ENCODE measurements at places on chromosomes 3 and 15.

DNA sequence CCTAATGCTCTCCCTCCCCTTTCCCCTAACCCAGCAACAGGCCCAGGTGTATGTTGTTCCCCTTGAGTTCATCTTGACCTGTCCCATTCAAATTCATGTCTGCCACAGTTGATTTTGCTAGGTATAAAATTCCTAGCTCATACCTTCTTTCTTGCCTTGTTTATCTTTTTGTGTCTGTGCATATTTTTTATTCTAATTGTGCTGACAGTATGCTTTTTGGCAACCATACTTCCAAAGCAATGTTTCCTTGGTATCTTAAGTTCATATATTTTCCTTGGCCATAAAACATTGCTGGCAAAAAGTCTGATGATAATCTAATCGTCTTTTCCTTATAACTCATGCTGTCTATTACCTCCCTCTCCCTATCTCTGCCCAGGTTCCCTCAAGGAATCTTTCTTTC lies 15.5 kb downstream of the LNP1 start:
- DNase-seq = no peak

DNA sequence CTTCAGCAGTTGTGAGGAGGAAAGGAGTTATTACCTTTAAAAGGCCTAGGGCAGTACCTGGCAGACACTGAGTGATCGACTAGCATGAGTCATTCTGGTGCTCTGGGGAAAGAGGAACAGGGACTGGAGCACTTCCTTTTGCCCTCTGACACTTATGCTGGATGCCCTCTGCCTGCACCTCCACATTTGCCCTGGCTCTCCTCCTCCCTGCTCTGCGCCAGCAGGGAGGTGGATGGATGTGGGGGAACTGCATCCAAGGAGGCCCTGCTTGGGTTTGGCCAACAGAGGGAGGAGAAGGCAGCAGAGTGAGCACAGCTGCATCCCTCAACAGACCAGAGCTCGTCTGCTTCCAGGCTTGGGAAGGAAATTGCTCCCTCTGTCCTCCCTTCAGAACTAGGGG lies 75.0 kb downstream of the SEMA5B start:
- DNase-seq = no peak

DNA sequence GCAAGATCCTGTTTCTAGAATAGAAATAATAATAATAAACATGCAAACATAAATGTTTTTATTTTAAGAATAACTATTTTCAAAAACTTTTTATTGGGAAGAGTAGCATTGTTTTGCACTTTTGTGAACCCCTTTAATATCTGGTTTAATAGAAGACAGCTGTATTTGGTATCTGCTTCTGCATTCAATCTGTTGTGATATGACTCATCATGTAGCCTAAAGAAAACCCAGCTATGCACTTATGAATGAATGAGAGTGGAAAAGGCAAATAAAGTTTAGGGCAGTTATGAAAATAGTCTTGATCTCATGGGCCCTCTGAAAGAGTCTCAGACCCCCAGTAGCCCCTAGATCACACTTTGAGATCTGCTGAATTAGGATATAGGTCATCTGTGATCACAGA lies 100.4 kb upstream of the PPP2R3A start:
- DNase-seq = no peak

DNA sequence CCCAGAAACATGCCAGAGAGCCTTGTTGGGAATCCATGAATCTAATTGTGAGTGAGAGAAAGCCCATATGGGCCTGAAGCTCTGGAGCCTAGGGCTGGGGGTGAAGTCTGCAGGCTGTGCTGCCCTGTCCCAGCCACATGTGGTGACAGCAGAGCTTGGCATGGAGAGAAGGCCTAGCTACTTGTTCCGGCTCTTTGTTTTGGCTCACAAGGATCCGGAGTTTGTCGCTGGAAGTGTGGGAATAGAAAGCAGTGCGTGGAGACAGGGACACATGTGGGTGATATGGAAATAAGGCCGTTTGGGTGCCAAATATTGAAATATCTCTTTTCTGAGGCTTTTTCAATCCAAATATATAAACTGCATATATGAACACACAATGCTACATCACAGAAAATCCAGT lies 78.2 kb downstream of the CLSTN2 start:
- DNase-seq = no peak

- DNase-seq = no peak
These were observed 123.1 kb downstream of the CHCHD6 start for GRCh38 chr3:126827121-126827520.

GRCh38 chr3:49689046-49689907 lies at the start of the genes MST1 and RNF123:
Gene MST1, minus strand, starts transcription at chr3:49689474. Its CDS starts 783 bp downstream, at chr3:49688691.
Gene RNF123, plus strand, starts transcription at chr3:49689557. Its CDS starts 1,609 bp downstream, at chr3:49691166.
- DNase-seq = peak; percentile 93

DNA sequence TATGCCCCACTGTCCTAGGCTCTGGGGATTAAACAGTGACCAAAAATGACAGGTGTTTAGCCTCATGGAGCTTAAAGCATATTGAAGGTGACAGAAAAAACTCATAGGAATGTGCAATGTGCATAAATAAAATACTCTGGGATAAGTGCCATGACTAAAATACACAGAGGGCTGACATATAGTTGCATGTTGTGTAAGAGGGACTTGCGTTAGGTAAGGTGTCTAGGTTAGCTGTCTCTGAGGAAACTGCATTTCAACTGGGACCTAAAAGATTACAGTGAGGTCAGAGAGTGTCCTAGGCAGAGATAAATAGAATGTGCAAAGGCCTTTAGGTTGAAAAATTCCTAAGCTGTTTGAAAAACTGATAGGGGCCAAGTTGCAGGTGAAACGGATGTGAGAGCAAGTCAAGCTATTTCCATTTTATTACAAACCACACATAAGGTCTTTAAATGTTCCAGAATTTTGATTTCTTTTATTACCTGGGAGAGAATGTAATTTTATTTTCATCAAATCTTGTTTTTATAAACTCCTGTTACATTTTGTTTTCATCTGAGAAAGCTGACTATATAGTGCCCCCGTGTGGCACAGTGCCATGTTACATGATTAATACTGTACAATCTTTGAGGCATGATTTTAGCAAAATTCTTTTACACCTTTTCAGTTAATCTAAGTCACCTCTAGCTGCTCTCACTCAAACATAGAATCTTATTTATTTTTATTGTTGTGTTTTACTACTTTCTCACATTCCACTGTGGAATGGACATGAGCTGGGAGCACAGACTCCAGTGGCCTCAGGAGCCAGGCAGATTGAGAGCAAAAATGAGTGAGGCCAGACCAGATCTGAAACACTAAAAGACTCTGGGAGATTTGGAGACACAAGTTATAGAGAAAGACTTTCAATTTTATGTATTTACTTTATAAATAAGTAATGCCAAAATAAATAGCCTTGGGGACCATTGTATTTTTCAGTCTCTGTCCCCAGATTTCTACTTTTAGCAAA lies 259.6 kb upstream of the ZNF717 start:
- DNase-seq = peak; percentile 3

DNA sequence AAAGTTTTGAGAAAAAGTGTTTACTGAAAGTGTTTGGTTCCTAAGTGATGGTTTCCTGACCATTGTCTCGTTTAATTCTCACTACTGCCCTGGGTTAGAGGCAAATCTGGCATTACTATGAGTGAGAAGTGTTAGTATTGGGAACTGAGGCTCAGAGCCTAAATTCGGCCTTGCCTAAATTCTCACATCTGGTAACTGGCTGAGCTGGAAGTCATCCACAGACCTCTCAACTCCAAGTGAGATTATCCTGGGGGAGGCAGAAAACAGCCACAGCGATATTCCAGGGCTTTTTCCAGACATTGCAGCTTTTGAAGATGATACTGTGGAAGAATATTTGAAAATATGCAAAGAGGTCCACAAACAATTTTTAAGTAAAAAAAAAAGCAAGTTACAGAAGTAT lies 85.1 kb upstream of the TRA2B start:
- DNase-seq = no peak

DNA sequence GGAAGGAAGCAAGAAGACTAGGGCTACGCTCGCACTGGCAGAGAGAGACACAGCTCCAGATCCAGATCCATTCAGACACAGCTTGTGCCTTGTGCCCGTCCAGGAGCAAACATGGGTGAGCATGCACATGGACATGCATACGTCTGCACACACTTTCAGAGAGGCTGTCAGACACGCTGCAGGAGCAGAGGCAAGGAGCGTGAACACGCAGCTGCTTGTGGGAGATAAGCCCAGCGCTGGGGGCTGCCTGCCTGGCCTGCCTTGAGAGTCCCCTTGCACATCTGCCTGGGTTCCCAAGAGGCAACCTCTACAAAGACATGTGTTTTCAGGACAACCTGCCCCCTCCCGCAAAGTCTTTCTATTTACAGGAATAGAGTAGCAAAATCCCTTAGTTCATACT lies 13.6 kb upstream of the BAHD1 start:
- DNase-seq = no peak

DNA sequence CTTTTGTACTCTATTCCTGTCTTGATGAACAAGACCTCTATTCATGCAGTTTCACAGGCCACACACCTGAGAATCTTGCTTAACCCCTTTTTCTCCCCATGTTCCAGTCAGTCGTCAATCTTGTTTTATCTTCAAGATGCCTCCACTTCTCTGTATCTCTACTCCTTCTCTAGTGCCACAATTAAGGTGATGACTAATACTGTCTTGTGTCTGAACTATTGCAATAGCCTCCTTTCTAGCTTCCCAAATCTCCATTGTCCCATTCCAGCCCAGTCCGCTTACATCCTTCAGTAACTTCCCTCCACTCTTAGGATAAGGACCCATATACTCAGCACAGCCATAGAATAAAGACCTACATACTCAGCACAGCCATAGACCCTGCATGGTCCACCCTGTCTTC lies 24.7 kb downstream of the CHST14 start:
- DNase-seq = no peak

DNA sequence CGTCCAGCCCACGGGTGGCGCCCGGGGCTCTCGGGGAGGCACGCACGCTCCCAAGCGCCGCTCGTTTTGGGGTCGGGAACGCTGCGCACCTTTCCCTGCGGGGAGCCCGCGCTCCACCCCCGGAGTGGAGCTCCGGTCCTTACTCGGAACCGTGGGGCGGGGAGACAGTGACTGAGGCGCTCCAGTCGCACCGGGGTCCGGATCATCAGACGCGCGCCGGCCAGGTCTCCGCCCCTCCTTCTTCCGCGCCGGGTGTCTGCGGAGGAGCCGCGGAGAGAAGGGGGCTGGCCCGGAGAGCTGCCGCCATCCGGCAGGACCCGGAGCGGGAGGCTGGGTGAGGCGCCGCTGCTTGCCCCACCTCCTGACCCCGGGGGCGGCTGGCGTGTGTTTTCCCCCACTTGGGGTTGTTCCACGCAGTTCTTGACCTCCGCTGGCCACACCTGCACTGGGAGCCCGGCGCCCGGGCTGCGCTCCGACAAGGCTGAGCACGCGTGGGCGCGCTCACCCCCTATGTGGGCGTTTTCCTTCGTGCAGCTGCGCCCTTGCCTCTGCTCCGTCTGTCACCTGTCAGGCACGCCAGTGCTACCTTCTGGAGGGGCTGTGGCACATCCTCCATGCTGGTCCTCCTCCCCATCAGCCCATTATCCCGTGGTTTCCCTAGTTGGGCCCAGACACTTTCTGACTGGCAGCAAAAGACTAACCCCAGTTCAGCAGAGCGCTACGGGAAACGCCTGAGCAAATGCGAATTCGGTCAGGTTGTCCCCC lies at the start of gene MCF2L2:
Gene MCF2L2 (minus strand): TSS at position 173 of the 765 bp plus-strand sequence. CDS start 642 bp downstream, outside the sequence.
- DNase-seq = peak; percentile 33

DNA sequence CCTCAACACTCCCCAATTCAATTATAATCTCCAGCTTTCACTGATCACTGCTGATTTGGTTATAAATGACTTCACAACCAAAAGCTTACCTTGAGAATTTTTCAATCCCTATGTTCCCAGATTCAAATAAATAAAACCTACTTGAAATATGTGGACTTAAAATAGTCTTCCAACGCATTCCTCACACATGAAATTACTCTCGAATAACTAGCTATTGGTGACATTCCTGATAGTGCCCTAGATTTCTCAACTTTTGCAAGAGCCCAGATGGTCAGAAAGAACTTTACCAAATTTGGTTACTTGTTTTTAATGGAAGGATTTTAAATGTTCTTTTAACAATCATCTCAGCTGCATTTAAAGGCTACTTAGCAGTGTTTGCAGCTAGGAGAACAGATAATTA lies 605.5 kb downstream of the FHIT start:
- DNase-seq = no peak

DNA sequence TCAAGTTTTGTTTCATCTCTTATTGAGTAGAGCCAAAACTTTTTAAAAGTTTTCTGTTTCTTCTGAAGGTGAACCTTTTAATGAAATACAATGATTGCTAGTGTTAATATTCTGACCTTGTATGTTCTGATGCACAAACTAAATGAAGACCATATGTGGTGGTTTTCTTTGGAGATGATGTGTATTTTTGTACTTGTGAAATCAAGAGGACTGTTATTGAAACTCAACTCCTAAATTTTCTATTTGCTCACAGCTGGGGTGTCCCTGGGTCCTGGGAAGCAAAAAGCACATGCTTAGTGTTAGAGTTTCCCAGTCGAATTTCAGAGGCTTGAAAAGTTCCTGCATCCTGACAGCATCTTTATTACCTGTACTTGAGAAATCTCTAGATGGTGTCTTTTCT lies 1185.8 kb upstream of the ALCAM start:
- no peak for DNase-seq

DNA sequence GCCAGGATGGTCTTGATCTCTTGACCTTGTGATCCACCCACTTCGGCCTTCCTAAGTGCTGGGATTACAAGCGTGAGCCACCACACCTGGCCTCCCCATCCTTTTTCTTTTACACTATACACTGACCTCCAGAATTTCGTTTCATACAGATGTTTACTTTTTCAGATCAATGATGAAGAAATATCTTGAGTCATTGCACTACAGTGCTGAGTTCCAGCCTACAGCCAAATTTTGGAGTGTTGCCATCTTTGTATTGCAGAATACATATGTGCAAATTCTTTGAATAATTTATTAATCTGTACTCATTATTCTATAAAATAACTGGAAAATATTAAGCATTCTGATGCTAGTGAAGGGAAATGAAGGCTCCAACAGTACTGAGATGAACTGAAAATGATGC lies 12.5 kb downstream of the ZPLD1 start:
- DNase-seq = no peak

- DNase-seq = no peak
These were observed 31.3 kb downstream of the GPR176 start for GRCh38 chr15:39888809-39889208.

DNA sequence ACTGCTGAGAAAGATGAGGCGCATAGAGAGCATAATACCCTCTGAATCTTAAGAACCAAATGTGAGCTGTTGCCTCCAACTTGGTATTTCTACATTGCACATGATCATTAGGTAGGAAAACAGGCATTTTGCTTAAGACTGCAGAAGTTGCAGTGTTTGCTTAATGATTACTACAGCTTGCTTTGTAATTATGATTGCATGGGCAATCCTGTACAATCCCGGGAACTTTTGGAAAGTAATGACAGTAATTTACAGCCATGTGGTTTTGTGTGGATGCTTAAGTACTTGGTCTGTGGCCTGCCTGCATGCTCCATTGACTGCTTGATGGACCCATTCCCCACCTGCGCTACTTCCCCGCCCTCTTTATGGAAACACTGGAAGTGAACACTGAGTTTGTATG lies 301.1 kb downstream of the DIPK2A start:
- DNase-seq = no peak

GRCh38 chr3:34141841-34142337 lies 343.5 kb downstream of the PDCD6IP start:
- DNase-seq = no peak

- no peak for DNase-seq
These were observed 289.5 kb upstream of the RGMA start for GRCh38 chr15:93378558-93378957.

- no peak for DNase-seq
These were observed 42.0 kb downstream of the SRP14 start for GRCh38 chr15:39997031-39997430.

Measured in left colon (tissue), 2 donors.